ENCODE measurements at places on chromosomes 4 and X.

GRCh38 chrX:13340182-13340791 is 20.4 kb upstream of the ATXN3L start:
- no peak for DNase-seq

DNA sequence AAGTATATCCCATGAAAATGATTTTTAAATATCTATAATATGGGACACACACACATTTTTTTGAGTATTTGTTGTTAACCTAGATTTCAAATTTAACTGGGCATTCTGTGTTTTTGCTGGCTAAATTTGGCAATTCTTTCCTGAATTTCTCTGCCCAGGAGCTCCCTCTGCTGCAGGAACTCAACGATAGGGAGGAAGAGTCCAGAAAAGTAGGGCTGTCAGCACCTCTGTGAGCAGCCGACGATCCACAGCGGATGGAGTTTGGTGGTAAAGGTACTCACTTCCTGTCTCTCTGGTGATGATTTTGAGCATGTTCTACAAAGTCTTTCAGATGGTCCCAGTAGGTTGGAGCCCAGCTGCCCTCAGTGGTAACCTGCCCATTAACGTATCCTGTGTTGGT is 23.1 kb upstream of the TMEM184C start:
- no peak for DNase-seq

- DNase-seq = peak; percentile 31
Observed at GRCh38 chr4:184416913-184417734, 57.2 kb downstream of the IRF2 start.

DNA sequence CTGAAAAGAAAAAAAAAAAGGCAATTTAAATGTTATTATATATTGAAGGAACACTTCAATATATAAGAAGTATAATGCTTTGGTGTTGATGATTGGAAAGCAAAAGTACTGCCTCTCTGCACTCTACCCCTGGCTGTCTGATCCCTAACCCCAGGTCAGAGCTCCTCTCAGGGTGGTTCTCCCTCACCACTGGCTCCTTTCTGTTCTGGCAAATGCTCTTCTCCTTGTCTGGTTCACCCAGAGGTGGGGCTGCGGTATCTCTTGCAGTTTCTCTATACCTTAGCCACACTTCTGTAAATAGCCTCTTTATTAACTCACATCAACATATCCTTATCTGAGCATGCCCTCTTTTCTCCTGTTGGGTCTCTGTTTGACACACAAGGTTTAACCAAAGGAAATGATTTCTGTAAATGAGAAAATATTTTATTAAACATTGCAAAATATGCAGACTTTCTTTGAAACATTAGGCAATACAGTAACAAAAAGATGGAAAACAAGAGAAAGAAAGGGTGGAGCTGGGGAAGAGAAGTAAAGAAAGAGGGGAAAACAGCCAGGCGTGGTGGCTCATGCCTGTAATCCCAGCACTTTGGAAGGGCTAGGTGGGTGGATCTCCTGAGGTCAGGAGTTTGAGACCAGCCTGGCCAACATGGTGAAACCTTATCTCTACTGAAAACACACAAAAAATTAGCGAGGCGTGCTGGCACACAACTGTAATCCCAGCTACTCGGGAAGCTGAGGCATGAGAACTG is 45.7 kb downstream of the ING2 start:
- no peak for DNase-seq

GRCh38 chrX:71550578-71550977 is 17.7 kb downstream of the OGT start:
- DNase-seq = no peak

DNA sequence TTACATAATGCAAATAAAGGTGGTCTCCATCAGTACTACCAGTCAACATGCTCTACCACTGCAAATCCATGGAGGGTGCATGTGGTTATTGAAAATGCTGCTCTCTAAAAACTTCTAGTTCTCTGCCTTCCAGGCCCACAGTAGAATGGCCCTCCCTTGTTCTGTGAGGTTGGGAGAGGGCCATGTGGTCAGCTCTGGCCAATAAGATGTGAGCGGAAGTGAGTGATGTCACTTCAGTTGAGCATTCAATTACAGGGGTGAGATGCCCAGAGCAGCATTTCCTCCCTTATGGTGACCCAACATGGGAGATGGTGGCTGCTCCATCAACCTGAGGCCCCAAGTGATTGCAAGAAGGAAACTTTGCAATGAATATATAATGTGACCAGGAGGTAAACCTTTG is 148.8 kb downstream of the CPEB2 start:
- DNase-seq = no peak

DNA sequence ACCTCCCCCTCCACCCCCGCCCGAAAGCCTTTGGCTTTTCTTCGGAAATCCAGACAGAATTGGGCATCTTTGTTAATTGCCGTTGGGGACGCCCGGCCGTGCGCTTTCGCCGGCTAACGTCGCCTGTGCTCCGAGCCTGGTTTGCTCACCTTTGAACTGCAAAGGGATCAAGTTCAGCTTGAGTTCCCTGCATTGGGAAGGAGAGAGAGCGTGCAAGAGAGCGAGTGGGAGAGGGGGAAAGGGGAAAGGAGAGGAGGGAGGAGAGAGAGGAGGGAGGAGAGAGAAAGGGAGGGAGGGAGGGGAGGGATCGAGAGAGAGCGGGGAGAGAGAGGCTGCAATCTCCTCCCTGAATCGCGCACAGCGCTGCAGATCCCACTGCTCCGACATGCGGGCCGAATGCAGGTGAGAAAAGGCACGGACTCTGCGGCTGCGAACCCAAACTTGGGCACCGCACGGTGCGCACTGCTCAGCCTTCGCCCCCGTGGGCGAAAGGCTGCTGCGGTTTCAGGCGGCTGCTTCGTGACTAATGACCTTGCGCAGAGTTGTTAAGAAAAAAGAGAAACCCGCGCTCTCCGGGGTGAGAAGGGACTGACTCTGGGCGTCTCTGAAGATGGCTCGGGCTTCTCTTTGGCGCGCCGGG is at the start of gene PCDH7:
Gene PCDH7 (plus strand): TSS at position 349 of the 640 bp plus-strand sequence. CDS start 1,054 bp downstream, outside the sequence.
- no peak for DNase-seq

DNA sequence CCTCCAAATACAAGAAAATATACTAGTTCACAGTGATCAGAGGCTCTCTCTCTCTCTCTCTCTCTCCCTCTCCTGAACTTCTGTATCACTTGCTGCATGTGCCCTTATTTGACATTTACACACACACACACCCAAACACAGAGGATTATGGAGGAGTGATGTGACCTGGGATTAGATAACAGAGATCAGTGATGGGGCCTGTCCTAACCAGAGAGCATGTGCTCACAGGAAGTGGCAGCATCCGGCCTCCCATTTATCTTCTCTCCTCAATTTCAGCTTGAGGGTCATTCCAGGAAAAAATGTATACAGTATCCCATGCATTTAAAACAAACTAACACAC is 143.0 kb downstream of the TSPAN5 start:
- DNase-seq = no peak

- DNase-seq = no peak
Observed at GRCh38 chr4:153421941-153422340, 44.2 kb upstream of the TMEM131L start.

- DNase-seq = no peak
Observed at GRCh38 chrX:5458300-5458842, 770.3 kb downstream of the NLGN4X start.

- no peak for DNase-seq
Observed at GRCh38 chr4:8114456-8115202, 44.0 kb downstream of the ABLIM2 start.

GRCh38 chr4:7885216-7886006 is 54.2 kb downstream of the AFAP1 start:
- DNase-seq = no peak

DNA sequence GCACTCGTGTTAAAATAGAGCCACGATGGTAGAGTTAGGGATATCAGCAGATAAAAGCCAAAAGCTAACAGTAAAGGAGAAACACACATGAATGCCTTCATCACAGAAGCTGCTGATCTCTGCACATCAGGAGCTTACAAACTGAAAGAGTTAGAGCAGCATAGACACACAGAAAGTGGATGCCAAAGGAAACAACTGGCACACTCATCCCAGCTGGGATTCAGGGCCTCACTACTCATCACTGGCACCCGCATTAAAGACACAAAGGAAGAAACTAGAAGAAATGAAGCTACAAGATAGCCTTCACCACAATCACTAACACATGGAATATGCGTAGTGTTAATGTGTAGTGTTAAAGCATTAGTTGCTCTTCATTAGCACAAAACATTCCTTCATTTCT is 156.4 kb upstream of the TBL1X start:
- DNase-seq = no peak
